ENCODE measurements at places on chromosomes 12 and 14.
A peak's percentile ranks its signal among the peaks of the same experiment; 100 is the strongest.

DNA sequence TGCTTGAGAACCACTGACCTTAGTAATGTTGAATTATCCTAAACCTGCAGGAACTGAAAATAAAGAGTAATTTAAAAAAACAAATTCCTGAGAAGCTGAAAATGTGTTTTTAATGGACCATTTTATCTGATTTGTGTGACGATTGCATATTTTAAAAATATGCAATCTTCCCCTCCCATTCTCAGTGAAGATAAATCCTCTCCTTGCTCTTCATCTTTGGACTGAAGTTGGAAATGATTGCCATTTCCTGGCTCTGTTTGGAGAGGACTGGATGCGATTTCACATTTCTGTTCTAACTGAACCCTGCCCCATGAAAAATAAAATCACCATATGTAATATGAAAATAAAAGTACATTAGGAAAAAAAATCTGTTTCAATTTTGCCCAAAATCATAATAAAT, 216.3 kb downstream of the SLC6A15 start:
- no peak for DNase-seq

- no peak for DNase-seq
These were observed 52.2 kb downstream of the GOLGA5 start for GRCh38 chr14:92846162-92846897.

DNA sequence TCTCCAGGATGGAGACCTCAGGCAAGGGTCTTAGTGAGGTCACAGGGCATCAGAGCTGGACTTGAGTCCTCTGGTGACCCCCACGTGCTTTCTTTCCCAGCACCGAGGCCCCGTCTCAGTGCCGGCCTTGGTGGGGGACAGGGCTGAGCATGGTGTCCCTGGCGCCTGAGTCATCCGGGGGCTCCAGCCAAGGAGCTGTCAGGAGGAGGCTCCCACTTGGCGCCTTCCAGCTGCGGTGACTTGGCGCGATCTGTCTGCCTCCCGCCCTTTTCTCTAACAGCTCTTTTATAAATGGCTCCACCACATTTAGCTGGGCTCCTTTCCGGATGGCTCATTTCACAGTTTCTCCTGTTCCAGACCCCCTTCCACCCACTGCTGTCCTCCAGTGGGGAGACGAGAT, 60.4 kb downstream of the PRMT8 start:
- no peak for DNase-seq

DNA sequence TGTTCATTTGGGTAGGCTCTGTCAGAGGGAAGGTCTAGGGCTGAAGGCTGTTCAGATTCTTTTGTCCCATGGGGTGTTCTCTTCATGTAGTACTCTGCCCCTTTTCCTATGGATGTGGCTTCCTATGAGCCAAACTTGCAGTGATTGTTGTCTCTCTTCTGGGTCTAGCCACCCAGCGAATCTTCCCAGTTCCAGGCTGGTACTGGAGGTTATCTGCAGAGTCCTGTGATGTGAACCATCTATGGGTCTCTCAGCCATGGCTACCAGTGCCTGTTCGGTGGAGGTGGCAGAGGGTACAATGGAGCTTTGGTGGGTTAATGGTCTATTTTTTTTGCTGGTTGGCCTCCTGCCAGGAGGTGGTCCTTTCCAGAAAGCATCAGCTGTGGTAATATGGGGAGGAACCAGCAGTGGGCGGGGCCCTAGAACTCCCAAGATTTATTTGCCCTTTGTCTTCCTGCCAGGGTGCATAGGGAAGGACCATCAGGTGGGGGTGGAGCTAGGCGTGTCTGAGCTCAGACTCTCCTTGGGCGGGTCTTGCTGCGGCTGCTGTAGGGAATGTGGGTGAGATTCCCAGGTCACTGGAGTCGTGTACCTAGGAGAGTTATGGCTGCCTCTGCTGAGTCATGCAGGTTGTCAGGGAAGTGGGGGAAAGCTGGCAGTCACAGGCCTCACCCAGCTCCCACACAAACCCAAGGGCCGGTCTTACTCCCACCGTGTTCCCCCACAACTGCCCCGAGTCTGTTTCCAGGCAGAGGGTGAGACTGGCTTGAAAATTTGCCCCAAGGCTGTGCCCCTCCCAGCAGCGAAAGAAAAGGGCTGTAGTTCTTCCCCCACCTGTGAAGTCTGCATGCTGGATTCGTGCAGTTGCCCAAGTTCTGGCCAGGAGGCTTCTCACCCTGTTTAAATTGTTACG, 17.5 kb downstream of the MTRFR start:
- no peak for DNase-seq

DNA sequence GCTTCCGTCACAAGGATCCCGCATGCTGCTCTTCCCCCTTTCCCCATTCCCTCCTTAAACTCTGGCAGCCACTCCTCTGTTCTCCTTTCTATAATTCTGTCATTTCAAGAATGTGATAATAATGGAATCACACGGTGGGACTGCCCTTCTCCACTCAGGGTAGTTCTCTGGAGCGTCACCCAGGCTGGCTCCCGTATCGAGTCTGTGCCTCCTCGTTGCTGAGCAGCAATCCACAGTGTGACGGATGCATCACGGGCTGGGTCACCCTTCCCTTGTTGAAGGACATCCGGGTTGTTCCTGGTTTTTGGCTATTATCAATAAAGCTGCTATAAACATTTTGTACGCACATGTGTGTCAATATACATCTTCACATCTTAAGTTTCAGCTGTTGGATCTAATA, 5.7 kb upstream of the SYNE3 start:
- no peak for DNase-seq

GRCh38 chr12:9372202-9372601, 164.0 kb upstream of the PZP start:
- no peak for DNase-seq

- no peak for DNase-seq
These were observed 11.5 kb upstream of the SFSWAP start for GRCh38 chr12:131699434-131699833.

GRCh38 chr14:77582511-77582910, 33.9 kb downstream of the SPTLC2 start:
- no peak for DNase-seq

GRCh38 chr12:48119834-48120195, 651 bp downstream of the PFKM start:
- no peak for DNase-seq

DNA sequence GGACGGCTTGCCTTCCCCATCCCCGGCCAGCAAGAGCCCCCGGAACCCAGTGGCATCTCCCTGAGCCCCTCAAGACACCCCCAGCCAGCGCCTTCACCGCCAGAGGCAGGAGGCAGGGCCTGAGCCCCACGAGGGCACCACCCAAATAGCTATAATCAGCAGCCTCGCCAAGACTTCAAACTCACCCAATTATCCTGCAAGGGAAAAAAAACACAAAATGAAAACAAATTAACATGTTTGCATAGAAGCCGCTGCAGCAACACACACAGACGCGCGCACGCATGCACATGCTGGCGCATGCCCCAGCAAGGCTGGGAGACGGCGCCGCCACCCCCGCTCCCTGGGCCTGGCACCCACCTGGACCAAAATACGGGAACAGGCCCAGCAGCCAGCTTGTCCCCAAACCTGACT, 15.8 kb downstream of the FAM222A start:
- DNase-seq = no peak

- DNase-seq = no peak
These were observed 141.8 kb upstream of the RASSF8 start for GRCh38 chr12:25816637-25817036.

DNA sequence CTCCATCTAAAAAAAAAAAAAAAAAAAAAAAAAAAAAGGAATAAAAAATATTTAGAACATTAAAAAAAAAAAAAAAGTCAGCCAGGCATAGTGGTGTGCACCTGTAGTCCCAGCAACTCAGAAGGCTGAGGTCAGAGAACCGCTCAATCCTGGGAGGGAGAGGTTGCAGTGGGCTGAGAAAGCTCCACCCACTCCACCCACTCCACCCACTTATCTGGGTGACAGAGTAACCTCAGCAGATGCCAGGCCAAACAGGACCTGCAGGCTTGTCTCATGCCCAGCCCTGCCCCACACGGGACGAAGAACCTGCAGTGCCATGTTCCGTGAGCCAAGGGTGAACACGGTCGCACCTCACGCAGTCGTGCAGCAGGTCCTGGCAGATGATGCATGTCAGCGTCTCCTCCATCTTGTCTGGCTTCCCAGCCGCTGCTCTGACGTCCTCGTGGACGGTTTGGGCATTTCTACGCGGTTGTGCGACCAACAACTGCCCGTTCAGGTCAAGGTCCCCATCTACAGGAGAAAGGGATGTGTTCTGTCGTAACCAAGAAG, 28.6 kb downstream of the CHFR start:
- no peak for DNase-seq

- DNase-seq = no peak
These were observed 55.4 kb downstream of the SCAF11 start for GRCh38 chr12:45934956-45935355.

DNA sequence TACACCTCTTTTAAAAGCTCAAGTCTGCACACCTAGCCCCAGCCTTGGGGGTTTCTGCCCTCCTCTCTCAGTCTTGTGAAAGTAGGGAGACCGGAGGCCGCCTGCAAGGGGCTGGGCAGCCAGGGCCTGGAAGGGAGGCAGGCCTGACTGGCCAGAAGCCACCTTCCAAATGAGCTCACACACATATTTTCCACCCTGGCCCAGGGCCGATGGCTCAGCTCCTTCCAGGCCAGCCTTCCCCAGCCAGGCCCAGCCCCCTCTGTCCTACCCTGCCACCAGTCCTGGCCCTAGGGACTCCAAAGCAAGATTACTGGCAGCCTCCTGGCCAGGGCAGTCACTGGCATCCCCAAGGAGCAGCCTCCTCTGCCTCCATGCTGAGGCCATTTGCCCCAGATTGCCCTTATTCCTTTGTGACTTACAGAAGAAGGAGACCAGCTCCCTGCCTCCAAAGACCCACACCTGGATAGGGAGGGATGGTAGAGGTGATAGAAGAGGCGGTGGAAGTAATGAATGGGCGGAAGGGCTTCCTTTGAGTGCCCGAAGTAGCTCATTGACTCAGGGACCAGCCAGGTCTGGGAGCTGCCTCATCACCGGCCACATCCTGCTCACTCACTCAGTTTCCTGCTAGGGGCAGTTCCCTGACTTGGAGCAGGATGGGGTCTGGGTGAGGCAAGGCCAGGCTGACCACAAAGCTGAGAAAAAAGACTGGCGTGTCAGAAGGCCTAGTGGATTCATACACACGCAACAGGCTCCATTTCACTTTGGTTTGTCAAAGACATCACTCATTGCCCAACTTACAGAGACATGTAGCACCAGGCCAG, 14.8 kb downstream of the MMP14 start:
- DNase-seq = no peak

- no peak for DNase-seq
These were observed 469.6 kb downstream of the RGS6 start for GRCh38 chr14:72401632-72402376.

GRCh38 chr12:105090361-105090760, 6.1 kb upstream of the ALDH1L2 start:
- DNase-seq = no peak

DNA sequence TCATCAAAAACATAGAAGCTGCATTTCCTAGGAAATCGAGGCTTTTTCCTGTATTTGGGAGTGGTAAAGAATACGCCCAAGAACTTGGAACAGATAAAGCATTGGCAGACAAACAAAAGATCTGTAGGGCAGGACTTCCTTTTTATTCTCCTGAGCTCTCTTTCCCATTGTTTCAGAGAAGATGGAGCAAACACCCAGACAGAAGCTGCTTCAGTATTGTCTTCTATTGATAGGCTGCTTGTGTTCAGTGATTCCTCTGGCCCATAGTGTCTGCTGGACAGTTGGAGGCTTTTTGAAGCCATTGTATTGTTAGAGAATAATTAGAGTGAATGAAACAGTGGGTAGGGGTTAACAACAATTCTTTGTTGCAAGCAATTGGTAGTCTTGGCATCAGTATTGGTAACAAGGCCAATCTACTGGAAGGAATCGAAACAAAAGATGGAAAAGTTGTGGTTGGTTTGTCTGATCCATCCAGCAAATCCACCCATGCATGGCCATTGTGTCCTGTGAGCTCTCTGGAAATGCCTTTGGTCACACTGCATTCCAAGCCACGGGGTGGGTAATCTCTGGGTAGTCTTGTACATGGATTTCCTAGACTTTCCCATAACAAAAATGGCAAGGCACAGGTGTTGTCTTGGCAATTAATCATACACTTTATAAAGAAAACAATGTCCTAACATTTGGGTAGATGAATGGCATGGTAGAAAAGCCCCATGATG, 424.8 kb downstream of the RAD51B start:
- DNase-seq = no peak

- no peak for DNase-seq
These were observed 37.9 kb upstream of the SINHCAF start for GRCh38 chr12:31363831-31364230.

- no peak for DNase-seq
These were observed 232.1 kb downstream of the NAV3 start for GRCh38 chr12:78062786-78063185.

DNA sequence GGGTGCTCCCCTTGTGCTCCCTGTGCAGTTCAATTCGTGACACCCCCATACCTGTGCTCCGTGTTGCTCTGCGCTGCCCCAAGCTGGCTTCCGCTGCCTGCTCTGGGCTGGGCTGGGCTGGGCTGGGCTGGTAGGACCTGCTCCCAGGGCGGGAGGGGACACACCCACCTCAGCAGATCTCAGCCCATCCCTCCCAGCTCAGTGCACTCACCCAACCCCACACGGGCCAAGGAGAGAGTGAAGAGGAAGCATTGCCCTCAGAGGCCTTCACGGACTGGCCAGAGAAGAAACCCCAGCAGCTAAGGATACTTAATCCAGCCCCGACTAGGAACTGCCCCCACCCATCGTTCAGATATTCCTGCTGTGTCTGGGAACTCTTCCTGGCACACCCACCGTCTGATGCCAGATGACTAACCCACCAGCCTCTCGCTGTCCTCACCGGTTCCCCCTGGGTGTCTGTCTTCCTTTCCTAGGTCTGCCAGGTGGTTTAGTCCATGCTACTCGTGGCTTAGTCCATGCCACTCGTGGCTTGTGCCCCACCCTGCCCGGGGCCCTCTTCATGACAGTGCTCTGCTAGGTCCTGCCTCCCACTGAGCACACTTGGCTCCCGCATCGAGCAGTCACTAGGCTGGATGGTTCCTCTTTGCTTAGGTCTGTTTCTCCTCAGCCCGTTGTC, at the start of gene LPAR5:
TSS of gene LPAR5 (minus strand) at position 104 of the 676 bp plus-strand sequence. CDS start 14,711 bp downstream, outside the sequence.
- DNase-seq = no peak

DNA sequence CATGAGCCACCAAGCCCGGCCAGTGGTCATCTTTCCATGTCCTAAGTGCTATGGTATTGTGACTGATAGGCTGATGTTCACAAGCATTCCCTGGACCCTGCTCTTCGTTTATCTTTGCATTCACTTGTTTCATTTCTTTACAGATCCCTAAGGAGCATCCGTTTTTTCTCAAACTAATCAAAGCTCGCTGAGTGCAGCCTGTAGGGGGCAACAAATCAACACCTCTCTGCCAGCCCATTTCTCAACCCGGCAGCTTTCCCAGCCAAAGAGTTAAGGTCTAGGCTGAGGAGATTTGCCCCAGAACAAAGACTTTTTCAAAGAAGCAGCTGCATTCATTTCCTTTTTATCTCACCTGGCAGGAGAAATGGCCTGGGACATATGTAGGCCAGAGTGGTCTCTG, 12.1 kb downstream of the SIRT4 start:
- DNase-seq = no peak

- DNase-seq = no peak
These were observed 172.2 kb downstream of the NAV3 start for GRCh38 chr12:78002878-78003277.

GRCh38 chr12:98185606-98186005, 329.8 kb upstream of the TMPO start:
- DNase-seq = no peak

GRCh38 chr14:104387022-104388010, 192.2 kb upstream of the C14orf180 start:
- DNase-seq = peak; percentile 30

- DNase-seq = no peak
These were observed 175.8 kb downstream of the TTC8 start for GRCh38 chr14:89000007-89000942.

GRCh38 chr12:54419088-54419887, at the start of gene ITGA5:
ITGA5 (minus strand) TSS chr12:54419266; CDS start chr12:54419198, 68 bp downstream.
- DNase-seq = no peak

Data from NCI-H1092 (cell line).